ENCODE measurements at places on chromosomes 1 and 21. TPM values are rescaled to one million over a fixed set of nuclear protein-coding genes. Genes with fewer than 3 reads are reported as not detected.

Gene OR10J5
- not detected for total RNA-seq

Gene MYOM3
- 0.11 TPM for total RNA-seq

Gene SPRR4
- total RNA-seq = not detected

GRCh38 chr21:38520511-38520910, 22.2 kb upstream of the ERG start:
- H3K36me3 ChIP-seq = no peaks in the 10 kb centered on the region
- H3K4me1 ChIP-seq = no peaks in the 10 kb centered on the region
- H3K27me3 ChIP-seq = no peaks in the 10 kb centered on the region
- DNase-seq = no peak
- no peak overlapping the region for H3K4me3 ChIP-seq

- no peak overlapping the region for H3K27ac ChIP-seq
- DNase-seq = no peak
- no peaks in the 10 kb centered on the region for H3K27me3 ChIP-seq
- H3K4me1 ChIP-seq = peaks cover 3% of the 10 kb centered on the region
These were observed 232.0 kb upstream of the KCNK2 start for GRCh38 chr1:214850432-214851050.

- H3K4me1 ChIP-seq = peaks cover 25% of the 10 kb centered on the region
- H3K27ac ChIP-seq = no peak overlapping the region
- no peaks in the 10 kb centered on the region for H3K27me3 ChIP-seq
- H3K4me3 ChIP-seq = no peak overlapping the region
These were observed 19.7 kb downstream of the CAPZB start for GRCh38 chr1:19465650-19466049.

DNA sequence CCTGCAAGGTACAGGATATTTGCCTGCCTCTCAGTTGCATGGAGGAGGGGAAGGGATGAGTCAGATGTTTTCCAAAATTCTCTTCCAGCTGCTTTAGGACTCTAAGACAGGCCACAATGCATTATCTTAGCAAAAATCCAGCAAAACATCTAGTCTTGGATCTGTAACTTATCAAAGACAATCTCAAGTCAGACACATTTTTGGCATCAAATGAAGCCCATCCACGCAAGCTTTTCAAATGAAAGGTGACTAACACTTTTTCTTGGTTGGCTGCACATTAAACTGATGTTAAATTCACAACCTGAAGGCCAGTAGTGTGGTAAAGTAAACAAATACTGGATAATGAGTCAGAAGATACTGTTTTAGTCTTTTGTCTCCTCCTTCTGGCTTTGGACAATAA, 21.3 kb downstream of the FAM78B start:
- H3K4me3 ChIP-seq = no peak overlapping the region
- H3K27ac ChIP-seq = no peak overlapping the region
- H3K4me1 ChIP-seq = no peaks in the 10 kb centered on the region

- peak overlapping the region; percentile 83 for H3K4me3 ChIP-seq
- H3K27ac ChIP-seq = peak overlapping the region; percentile 99
- peaks cover 5% of the 10 kb centered on the region for H3K36me3 ChIP-seq
- peaks cover 11% of the 10 kb centered on the region for H3K4me1 ChIP-seq
- DNase-seq = no peak
- H3K27me3 ChIP-seq = no peaks in the 10 kb centered on the region
These were observed 2.5 kb downstream of the PPP1R15B start for GRCh38 chr1:204409123-204409522.

DNA sequence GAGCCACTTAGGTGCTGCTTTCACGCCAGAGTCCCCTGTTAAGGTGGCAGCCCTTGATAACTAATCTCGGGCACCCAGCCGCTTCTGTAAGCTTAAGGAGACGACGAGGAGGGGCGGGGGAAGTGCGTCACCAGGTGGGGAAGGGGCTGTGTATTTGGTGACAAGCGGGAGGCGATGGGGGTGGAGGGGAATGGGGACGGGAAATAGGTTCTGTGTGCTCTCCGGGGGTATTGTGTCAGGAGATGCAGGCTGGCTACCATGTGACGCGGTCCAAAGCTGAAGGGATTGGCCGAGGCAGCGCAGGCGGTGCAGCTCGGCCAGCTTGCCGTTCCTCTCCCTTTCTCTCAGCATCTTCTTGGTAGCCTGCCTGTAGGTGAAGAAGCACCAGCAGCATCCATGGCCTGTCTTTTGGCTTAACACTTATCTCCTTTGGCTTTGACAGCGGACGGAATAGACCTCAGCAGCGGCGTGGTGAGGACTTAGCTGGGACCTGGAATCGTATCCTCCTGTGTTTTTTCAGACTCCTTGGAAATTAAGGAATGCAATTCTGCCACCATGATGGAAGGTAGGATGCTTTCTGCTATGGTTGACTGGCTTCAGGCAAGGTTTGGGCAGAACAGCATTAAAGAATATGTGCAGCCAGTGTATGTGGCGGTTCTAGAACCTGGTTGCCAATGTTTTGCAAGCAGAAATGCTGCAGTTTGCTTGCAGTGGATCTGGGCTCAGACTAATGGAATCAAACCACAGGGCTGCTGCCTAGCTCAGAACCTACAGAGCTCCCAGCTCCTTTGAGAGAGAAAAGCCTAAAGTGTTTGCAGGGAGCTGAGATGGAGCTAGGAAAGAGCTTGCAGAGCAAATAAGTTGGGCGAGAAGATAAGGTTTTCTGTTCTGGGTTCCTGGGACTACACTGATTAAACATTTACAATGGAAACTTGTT, at the start of gene SGIP1:
TSS of gene SGIP1 (plus strand) at position 350 of the 937 bp plus-strand sequence. CDS start at position 556, 206 bp downstream.
- H3K4me1 ChIP-seq = peaks cover 9% of the 10 kb centered on the region
- peak; percentile 98 for DNase-seq
- peak within 1 kb of the TSS; percentile 84 for H3K27ac ChIP-seq
- peak within 1 kb of the TSS; percentile 64 for H3K4me3 ChIP-seq

All from spinal cord (tissue), 10 donors.